Gastroesophageal sphincter (tissue), 4 donors: ENCODE measurements at places on chromosomes 13 and 19. TPM values are rescaled to one million over a fixed set of nuclear protein-coding genes. Genes with fewer than 3 reads are reported as not detected.

- no peak for ATAC-seq
These were observed 4.2 kb upstream of the WBP4 start for GRCh38 chr13:41056826-41057711.

GRCh38 chr13:113954046-113954835 is 19.6 kb downstream of the C13orf46 start:
- ATAC-seq = no peak

DNA sequence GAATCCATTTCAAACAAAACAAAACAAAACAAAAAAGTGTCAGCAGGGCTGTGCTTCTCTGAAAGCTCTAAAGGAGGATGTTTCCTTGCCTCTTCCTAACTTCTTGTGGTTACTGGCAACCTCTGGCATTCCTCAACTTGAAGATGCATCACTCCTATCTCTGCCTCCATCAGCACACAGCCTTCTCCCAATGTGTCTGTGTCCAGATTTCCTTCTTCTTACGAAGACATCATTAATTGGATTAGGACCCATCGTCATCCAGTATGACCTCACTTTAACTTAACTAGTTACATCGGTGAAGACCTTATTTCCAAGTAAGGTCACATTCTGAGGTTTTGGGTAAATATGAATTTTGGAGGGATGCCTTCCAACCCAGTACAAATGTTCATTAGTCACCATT is 33.8 kb upstream of the GTF2F2 start:
- ATAC-seq = no peak

DNA sequence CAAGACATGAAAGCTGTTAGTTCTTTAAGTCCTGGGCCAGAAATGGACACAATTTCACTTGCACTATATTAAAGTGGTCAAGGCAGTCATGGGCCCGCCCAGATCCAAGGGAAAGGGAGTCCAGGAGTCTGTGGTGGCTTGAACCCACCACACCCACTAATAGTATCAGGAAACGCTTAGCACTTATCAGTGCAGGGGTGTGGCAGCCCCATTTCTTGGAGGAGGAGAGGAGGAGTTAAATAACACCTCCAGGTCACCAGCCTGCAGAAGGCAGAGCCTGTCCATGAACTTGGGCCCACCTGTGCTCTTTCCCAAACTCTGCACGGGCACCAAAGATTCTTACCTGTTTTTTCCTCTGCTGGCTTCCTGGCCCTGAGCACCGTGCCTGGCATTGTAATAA is 5.4 kb upstream of the NTN5 start:
- no peak for ATAC-seq

- no peak for ATAC-seq
These were observed 25.0 kb downstream of the SHC2 start for GRCh38 chr19:435707-436412.

GRCh38 chr13:94414708-94415107 is 64.8 kb downstream of the DCT start:
- no peak for ATAC-seq

DNA sequence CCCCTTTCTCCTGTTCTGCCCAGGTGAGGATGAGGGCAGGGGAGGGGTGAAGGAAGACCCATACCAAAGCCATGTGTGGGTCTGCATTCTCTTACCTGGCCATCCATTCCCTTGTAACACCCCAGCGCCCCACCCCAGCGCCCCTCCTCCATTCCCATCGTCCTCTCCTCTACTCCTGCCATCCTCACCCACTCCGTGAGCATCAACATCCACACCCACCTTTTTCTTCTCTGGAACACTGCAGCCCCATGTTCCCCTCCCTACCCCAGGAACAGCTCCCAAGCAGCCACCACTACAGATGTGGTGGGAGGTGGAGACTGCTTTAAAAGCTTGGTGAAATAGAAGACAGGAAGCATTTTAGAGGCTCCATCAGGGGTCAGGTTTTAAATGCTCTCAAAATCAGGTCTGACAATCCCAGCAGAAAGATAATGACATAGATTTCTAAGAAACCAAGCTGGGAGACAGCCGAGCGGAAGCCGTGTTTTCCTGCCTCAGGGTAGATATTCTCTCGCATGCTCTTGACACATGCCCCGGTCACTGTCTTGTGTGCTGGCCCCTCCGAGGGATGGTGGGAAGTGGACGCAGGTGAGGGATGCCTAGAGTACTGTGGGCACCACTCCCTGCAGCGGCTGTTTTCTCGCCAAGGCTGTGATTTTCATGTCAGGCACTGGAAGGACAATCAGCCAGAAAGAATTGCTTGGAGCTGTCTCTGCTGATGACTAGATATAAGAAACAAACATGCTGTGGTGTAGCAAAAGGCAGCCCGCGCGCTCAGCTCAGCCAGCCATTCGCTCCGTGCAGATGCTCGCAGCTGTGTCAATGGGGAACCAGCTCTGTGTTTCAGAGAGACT is 9.8 kb downstream of the MEDAG start:
- no peak for ATAC-seq

PRTN3 gene
- not detected for total RNA-seq

C1QTNF9B gene
- total RNA-seq = not detected

SSC5D gene
- 11.8 TPM for total RNA-seq

ODAD3 gene
- total RNA-seq = not detected

BCL2L12 gene
- 7.9 TPM for total RNA-seq
